ENCODE measurements at places on chromosomes 13 and 19.
A peak's percentile ranks its signal among the peaks of the same experiment; 100 is the strongest.

DNA sequence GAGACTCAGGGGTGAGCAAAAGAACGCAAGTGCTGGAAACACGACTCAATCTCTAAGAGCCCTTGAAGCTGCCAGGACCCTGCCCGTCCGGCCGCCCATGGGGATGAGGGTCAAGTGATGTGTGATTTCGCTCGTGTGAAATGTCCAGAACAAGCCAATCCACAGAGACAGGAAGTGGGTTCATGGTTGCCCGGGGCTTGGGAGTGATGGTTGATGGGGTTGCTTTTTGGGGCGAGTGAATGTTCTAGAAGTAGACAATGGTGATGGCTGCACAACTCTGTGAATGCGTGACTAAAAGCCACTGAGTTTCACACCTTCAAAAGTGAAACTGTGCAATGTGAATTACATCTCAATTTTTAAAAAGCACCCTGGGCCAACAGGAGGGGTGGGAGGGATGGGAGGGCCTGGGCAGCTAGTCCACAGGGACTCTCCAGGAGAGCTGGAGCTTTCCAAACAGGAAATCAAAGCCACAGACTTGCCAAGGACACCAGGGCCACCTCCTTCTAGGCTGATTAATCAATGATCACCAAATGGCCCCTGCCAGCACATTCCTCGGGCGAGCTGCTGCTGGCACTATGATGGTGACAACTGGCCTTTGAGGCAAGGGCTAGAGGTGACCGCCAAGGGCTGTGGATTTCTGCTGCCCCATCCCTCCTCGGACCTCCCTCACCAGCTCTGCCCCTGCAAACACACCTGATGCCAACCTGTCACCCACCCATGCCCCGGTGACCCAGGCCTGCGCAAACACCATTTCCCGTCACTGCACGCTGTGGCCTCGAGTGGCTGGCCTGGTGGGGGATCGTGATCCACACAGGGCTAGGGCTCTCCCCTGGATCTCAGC, 14.0 kb downstream of the DPP9 start:
- no peak for DNase-seq

- DNase-seq, result no peak
Observed at GRCh38 chr13:64778002-64778401, 2452.1 kb downstream of the PCDH9 start.

DNA sequence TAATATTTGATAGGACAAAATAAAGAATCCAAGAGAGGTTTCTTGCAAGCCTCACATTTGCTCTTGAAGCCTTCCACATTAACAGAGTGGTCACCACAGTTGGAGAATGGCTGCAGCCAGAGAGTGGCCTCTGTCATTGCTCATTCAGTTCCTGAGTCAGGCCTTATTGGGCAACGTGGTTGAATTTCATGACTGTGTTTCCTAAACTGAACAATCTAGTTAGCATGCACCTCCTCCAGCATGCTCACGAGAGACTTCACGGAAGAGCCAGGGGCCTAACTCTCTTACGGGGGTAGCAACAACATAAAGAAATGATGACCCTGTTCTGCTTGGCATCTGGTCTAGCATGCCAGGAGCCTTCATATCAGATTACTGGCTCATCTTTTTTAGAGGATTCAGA, 9.6 kb upstream of the UBL3 start:
- DNase-seq, result no peak

DNA sequence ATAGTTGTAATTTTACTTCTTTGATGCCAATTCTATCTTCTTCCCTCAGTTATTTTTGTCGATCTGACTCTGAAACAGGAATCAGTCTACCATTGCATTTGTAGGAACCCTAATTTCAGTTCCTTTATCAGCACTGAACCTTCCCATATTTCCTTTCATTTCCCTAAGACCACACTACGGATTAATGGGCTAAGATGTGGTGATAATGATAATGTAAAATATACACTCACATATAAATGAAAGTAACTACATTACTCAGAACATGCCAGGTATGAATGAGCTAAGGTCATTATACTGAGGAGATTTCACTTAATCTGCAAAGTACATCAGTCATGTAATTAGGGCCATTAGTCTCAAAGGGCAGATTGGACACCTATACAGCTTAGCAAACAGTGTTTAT, 60.2 kb upstream of the RFC3 start:
- no peak for DNase-seq

- peak; percentile 62 for DNase-seq
Observed at GRCh38 chr13:26929971-26930730, 169.6 kb upstream of the GPR12 start.

DNA sequence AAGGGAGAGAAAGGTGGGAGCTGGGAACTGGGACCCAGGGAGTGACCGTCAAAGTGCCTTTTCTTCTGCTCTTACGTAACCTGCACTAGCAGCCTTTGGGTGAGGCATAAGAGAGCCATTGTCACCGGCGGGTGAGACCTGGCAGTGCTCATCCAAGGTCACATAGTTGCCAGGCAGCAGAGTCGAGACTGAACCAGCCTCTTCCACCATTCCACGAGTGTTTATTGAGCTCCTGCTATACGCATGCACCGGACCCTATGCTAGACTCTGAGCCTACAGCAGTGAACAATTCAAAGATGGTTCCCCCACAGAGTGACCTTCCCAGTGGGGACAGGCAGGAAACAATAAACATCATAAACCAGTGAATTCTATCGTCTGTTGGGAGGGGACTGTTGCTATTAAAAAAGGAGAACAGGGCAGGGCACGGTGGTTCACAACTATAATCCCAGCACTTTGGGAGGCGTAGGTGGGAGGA, 18.6 kb upstream of the STRN4 start:
- DNase-seq, result no peak

DNA sequence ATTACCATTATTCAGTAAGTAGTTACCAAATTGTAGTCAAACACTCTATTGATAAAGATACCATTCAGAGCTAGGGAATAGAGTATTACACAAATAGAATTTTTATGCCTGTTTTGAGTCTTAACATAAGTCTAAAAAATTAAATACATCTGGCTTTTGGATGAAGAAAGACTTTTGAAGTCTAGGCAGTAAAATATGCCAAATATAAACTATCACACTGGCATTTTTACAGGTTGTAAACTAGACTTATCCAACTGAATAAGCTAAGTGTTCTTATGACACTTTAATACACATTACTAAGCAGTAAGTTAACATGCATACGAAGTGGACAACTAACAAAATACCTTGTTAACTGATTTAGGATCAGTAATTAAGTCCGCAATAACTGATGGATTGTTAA, 108.9 kb downstream of the MAB21L1 start:
- DNase-seq, result no peak

DNA sequence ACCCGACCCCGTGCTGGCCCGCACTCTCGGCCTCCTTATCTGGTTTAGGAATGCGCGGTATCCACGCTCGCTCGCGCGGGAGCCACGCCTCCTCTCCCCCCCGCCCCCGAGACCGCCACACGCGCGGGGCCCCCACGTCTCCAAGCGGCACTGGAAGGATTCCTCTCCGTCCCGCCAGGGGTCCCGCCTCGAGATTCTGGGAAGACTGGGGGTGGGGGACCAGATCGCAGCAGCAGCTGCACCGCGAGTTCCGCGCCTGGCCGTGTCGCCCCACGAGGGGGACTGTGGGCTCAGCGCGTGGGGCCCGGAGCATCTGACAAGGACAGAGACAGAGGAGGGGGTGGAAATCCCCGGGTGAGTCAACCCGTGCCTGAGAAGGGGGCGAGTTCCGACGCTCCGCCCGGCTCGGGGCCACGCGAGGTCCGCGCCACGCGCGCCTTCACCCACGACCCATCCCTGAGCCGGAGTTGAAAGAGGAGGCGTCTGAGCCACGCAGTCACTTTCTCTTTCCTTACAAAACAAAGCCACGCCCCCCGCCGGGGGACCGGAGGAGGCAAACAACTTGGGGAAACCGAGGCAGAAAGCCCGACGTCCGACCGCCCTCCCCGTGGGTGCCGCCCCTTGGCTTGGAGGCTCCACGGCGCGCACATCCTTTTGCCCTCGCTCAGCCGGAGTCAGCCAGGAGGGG, 814 bp downstream of the S1PR2 start:
- DNase-seq, result no peak

DNA sequence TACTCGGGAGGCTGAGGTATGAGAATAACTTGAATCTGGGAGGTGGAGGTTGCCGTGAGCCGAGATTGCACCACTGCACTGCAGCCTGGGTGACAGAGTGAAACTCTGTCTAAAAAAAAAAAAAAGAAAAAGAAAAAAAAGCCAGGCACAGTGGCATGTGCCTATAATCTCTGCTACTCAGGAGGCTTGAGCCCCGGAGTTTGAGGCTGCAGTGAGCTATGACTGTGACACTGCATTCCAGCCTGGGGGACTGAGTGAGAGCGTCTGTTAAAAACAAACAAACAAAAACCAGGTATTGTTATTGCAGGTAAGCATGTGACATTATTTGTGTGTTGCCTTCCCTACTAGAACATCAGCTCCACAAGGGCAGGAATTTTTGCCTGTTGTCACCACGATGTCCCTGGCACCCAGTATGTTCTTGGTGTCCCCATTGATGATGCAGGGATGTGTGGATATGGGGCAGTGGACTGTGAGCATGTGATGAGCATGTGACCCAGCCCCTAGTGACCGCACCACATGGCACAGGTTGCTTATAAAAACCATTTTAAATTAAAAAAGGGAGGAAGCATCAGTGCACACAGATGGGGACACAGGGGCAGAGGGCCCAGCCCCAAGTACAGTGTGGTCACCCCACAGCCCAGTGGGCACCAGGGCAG, 1.6 kb upstream of the KANK2 start:
- no peak for DNase-seq

DNA sequence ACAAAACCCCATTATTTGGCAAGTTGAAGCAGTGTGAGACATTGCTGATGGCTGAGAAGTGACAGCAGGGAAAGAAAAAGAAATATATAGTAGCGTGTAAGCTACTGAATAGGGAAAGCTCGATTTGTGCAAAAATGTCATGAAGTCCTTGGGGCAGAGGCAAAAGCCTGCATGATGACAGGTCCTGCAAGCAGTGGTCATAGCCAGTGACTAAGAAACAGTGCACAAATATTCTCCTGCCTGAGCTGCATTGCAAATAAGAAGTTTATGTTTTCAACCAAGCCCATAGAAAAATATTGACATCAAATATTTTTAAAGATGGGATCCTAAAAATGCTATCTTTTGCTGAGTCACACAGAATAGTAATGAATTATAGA, 270.0 kb downstream of the SLITRK6 start:
- DNase-seq, result no peak

DNA sequence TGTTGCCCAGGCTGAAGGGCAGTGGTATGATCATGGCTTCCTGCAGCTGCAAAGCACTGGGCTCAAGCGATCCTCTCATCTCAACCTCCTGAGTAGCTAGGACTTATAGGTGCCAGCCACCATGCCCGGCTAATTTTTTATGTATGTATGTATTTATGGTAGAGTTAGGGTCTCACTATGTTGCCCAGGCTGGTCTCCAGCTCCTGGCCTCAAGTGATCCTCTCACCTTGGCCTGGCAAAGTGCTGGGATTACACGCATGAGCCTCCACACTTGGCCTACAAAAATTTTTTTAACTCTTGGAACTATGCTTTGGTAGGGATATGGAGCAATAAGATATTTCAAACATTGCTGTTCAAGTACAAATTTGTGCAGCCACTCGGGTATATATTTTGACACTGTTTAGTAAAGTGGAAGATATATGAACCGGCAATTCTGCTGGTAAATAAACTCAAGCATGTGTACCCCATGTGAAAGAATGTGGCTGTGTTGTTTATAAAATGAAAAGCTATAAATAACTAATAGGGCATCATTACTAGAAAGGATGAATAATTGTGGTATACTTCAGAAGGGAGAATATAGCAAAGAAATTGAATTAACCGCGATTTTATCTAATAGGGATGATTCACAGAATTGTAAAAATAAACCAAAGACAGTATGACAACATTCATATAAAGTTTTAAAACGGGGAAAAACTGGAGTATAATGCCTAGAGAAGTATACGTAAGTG, 1.1 kb downstream of the ZNF566 start:
- DNase-seq, result no peak

DNA sequence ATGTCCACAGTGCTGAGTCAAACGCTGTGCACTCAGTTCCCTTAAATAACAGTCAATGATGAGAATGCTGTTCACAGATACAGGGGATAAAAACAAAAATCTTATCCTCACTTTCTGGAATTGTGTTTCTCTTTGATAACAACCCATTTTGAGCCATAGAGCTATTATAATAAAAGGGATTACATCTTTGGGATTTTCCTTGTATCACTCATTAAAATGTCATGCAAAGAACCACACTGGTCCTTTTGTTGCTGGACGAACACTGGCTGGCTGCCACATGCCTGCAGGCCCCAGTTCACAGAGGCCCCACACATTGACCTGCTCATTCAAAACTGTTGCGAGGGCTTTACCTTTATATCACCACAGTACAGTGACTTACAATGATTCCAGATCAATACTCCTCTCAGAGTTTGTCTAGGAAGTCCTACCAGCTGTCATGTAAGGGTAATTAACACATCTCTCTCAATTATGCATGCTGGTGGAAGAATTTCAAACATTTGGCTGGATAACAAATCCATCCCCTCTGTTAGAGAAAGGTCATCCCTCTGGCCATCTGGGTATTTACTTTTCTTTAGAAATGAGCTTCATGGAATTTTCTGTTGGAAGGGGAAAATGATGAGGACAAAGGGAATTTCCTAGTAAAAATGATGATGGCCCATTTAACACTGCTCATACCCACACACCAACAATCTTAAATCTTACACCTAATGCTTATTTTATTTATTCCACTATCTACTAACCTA, 85.9 kb downstream of the MBNL2 start:
- DNase-seq, result peak; percentile 4

DNA sequence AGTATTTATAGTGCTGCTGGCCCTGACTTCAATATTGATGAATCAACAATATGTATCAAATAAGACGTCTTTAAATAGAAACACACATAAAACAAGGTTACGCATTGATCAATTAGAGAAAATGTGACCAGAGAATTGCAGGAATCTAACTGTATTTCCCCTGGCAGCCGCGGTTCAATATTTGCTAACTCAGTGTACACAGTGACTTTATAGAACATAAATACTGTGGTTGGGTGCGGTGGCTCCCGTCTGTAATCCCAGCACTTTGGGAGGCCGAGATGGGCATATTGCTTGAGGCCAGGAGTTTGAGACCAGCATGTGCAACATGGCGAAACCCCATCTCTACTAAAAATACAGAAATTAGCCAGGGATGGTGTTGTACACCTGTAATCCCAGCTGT, 22.8 kb upstream of the UPF3A start:
- peak; percentile 29 for DNase-seq

GRCh38 chr19:21584537-21584936, 79.1 kb downstream of the ZNF429 start:
- no peak for DNase-seq

- DNase-seq, result no peak
Observed at GRCh38 chr19:4059891-4060620, 6.6 kb downstream of the ZBTB7A start.

DNA sequence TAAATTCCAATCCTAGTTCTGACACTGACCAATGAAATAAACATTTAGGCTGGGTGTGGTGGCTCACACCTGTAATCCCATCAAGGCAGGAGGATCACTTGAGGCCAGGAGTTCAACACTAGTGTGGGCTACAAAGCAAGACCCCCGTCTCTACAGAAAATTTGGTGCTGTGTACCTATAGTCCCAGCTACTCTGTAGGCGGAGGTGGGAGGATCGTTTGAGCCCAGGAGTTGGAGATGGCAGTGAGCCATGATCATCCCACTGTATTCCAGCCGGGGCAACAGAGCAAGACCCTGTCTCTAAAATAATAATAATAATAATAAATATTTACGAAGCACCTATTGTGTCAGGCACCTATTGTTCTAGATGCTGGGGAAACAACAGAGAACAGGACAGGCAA, 6.7 kb downstream of the IRGQ start:
- DNase-seq, result no peak

- no peak for DNase-seq
Observed at GRCh38 chr19:51460164-51460992, 2.1 kb upstream of the SIGLEC8 start.
